Activated T-helper 1 cell treated with anti-CD3 and anti-CD28 coated beads, Interleukin-2, amount 50 U/mL, for 16 hours (primary cell): ENCODE measurements at places on chromosomes 4 and X.

- DNase-seq = no peak
Observed at GRCh38 chrX:155094468-155095061, 23.3 kb downstream of the BRCC3 start.

DNA sequence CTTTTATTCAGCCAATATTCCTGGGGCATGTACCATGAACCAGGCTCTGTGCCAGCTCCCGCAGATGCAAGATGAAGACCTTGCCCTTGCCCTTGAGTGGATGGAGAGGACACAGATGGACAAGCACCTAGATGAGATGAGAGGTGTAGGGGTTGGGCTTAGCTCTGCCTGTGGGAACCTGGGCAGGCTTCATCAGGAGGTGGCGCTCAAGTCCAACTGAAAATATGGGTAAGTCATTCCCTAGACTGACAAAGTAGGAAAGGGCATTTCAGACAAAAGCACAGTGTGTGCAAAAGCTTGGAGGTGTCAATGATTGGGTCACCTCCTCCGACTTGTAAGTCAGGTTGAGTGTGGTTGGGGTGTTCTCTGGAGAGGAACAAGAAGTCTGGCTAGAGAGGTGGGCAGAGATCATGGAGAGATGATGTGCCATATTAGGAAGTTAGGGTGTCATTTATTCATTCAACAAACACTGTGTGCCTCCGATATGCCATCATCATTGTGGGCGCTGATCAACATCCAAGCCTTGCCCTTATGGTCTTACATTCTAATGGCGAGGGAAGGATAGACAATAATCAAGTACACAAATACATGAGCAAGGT is 64.6 kb downstream of the ANAPC4 start:
- DNase-seq = no peak

DNA sequence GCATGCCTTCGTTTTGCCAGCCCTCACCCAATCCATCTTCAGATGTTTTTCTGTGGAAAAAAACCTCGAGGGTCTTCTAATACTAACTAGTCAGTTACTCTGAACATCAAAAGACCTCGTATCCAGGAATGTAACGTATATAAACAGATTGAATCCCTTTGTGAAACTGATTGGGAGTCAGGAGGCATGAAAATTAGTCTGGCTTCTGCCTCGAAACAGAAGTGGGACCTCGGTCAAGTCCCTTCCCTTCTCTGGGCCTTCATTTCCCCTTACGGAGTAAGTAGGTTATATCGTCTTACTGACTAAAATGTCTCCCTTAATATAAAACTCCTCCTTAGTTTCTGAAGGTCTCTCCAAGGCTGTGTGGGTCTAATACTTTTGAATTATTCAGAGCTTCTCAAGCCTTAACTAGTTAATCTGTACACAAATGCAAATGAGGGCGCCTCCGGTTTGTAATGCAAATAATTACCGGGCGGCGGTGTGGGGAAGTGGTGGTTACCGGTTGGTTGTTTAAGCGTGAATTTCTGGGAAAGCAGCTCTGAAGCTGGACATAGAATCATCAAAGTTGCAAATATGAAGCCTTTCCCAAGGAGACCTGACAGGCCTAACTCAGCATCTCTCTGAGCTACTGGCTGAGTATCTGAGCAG is 11.4 kb upstream of the NKRF start:
- DNase-seq = no peak

DNA sequence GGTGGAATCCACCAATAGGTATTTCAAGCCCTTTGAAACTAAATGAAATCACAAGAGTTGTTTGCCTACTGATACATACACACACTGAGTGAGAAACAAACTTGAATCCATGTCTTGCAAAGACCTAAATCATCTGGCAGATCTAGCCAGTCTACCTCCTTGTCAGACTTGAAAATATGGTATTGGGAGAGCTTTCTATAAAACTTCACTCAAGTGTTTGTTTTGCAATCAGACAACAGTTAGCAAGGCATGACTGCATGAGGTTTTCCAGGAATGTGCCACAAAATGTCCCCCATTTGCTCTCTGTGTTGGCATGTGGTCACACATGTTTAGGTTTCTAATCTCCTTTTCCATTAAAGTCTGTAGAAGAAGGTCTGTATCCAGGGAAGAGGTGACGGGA is 52.4 kb downstream of the MAP3K15 start:
- DNase-seq = no peak

- no peak for DNase-seq
Observed at GRCh38 chr4:106869551-106869950, 166.6 kb downstream of the DKK2 start.

DNA sequence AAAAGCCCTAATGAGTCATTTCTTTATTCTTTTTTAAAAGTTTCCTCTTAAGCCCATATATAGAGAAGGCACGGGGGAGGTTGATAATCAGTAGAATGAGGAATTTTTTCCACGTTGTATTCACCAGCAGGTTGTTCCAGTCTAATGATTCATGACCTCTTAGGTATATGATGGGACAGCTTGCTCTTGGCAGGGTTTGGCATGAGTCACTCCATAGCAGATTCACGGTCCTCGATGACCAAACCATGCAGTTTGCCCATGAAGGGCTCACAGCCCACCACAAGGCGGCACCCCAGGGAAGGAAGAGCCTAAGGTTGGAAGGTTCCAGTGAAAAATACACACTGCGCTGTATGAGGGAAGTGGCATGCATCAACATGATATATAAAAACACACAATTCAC is 623.8 kb upstream of the DIPK2B start:
- DNase-seq = no peak

- DNase-seq = no peak
Observed at GRCh38 chr4:108375434-108375833, 206.7 kb upstream of the LEF1 start.

- DNase-seq = no peak
Observed at GRCh38 chrX:41862562-41863184, 60.7 kb downstream of the CASK start.

GRCh38 chr4:55125763-55126541 is 557 bp upstream of the KDR start:
- no peak for DNase-seq

DNA sequence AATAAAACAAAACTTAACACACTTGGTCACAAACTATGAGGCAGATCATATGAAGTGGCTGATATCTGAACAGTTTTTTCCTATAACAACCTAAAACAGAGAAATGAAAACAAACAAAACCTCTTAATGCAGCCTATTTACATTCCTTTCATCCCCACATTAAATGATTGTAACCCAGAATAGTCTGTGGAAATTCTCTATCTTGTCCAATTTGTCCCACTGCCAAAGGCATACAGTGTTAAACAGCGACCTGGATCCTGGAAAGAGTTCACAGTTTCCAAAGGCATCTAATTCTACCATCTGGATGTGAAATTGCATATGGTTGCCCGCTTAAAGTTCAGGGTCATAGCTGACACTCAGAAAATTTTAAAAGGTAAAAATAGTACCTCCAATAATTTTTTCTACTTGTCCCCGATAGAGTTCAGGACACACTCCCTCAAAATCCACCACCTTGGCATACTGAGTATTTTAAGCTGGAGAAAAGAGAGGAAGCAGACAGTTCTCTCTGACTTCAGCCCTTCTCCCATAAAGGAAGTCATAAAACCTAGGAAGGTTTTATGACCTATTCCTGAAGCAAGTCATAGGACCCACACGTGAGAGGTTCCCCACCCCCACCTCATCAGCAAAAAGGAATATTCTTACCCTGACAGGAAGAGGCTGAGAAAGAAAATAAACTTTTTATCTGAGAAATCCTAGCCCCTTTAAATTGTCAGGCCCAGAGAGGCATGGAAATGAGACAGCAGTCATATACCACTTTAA is 270.2 kb downstream of the PAPSS1 start:
- no peak for DNase-seq

DNA sequence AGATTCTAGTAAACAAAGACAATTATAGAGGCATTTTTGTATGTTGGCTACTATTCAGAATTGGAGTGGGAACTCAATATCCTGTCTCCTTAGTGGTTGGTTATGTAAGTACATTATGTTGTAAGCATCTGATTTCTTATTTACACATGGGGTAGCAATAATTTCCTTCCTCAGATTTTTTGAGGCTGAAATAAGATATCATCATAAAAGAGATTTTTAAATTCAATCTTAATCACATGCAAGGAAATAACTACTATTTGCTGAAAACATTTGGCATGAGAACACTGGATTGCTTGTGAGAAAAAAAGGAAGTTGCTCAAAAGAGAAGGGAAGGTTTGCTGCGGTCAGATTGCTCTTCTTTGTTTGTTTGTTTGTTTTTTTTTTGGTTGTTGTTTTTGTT is 437.7 kb upstream of the HS3ST1 start:
- DNase-seq = no peak

DNA sequence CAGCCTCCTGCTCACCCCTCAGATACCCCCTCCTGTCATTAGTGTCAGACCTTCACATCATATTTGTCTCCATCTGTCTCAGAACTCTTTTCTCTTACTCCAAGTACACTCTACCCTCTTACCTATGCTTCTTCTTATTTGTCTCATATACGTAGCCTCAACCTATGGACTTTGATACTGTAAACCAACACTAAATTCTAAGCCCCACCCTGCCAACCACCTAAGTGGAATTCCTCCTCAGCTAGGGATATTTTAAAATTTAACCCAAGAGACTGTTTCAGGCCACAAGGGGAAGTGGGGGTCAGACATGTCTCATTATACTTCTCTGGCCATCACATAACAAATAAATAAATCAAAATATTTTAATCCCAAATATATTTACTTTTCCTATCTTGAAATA is 778.1 kb upstream of the GRID2 start:
- DNase-seq = no peak

- no peak for DNase-seq
Observed at GRCh38 chr4:24862073-24862751, 50.6 kb downstream of the CCDC149 start.

GRCh38 chr4:104425948-104426347 is 68.7 kb downstream of the CXXC4 start:
- DNase-seq = no peak

DNA sequence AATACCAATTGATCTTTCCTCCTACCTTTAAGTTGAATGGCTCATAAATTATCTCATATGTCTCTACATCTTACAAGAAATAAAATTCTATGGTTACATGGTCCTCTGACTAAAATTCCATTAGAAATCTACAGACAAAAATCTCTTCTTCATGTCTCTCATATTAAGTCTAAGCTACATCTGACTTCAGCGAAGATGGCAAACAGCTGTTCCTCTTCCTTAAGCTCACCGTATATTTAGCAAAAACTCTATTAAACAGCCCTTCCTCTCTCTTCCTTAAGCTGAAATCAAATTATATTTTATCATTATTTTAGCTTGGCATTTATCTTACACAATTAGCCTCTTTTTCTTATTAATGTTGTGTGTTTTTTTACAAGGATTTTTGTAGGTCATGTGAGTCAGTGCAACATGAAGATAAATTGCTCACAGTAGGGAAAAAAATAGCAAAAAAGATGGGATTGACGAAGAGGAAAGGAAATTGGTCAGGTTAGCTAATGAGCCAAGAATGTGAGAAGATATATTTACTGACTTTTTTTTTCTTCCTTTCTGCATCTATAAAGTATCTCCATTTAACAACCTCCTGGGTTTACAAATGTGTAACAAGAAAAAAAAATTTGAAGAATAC is 2412.8 kb downstream of the ARAP2 start:
- DNase-seq = no peak

DNA sequence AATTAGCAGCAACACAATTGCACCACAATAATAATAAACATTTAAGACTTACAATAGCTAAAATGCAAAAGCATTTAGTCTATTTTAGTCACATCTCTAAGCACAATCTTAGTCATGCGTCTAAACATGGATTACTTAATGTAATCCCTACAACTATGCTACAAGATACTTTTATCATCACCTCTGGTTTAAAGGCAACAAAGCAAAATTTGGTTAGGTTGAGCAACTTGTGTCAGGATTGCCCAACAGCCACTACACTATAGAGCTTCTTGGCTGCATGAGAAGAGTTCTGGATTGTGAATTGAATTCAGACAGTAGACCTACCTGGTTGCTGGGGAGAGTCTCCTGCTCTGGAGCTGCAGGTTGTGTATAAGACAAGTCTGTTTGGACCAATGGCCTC is 146.5 kb upstream of the PUDP start:
- DNase-seq = no peak
